ENCODE measurements at places on chromosomes 16 and 17.

- no peak for DNase-seq
These were observed 29.9 kb downstream of the PEMT start for GRCh38 chr17:17561408-17562145.

GRCh38 chr16:30985401-30986128 is 558 bp downstream of the HSD3B7 start:
- DNase-seq: peak; percentile 67

DNA sequence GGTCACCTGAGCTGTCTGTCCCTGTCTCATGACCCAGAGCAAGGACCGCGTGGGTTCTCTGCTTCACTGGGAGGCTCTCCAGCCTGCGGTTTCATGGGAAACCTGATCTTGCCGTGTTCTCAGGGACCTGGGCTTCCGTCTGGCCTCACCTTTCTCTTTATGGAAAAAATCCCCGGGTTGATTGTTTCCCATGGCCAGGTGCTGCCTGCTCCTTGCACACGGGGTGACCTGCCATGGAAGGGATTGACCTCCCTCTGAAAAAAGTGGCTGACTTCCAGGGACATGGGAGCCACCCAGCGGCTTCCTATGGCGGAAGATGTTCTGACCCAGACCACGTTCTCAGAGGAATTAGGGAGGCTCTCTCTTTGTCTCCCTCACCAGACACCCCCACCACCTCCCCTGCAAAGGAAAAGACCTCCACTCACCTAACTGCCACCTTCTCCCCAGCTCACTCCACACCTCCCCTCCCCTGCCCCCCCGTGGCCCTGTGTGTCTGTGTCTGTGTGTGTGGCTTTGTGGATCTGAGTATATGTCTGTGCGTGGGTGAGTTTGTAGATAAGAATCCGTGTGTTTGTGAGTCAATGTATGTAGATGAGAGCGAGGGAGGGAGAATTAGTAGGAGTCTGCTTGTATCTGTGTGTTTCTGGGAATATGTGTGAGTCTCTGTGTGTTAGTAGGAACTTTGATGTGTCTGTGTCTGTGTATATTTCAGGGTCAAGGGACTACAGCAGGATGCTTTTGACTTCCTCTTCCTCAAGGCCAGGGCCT is 154.6 kb downstream of the NTN1 start:
- no peak for DNase-seq

DNA sequence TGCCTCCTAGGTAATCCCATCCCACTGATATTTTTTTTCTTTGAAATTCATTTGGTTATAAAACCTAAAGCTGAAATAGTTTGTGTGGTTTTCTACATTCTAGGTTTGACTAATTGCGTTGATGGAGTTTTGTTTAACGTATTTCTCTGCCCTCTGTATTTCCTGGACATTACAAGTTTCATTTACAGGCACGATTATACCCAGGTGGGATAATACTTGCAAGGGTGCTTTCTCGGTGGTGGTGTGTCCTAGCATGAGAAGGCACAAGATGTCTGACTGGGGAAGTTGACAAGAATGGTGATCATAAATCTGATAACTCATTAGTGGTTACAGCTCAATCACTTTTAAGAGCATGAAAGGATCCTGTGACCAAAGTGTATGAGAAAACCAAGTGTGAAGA is 45.0 kb downstream of the DYNLRB2 start:
- no peak for DNase-seq

DNA sequence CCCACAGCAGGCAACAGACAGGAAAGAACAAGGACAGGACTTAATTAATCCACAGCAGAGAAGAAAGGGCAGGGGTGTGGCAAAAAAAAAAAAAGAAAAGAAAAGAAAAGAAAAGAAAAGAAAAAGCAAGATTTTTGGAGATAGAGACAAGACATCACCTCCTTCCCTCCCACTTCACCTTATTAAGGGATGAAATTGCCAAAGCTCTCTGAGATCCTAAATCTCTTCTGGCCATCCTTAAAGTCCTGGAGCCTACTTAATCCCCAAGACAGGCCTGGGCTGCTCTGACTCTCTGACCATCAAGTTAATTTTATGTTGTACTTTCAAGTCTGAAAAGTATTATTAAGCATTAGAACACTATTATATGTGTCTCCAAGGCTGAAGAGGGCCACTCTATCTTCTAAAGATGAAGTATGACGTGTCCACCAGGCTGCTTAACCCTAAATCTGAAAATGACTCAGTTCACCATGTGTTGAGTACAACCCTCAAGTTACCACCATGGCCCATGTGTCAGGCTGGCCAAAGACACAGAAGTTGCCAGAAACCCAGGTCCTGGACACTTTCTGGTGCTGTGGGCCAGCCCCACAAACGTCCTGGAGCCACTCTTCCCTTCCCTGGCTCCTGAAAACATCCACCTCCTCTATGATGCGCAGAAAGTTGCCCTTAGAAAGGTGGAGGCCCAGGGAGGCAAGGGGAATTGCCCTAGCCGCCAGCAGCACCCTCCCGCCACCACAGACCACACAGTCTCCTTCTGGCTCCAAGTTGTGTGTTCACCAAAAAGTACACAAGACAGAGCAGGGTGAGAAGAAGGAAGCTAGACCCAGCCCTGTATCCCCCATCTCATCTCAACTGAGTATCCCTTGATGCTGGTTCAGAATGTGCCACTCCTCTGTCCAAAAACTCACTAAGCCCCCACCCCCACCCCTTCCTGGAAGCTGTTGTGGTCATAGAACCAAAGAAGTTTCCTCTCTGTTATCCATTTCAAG is 2.7 kb downstream of the SOCS1 start:
- no peak for DNase-seq

GRCh38 chr16:88505405-88506082 is 52.5 kb downstream of the ZFPM1 start:
- peak; percentile 85 for DNase-seq

- no peak for DNase-seq
These were observed 1.9 kb downstream of the PHF23 start for GRCh38 chr17:7237266-7237760.

DNA sequence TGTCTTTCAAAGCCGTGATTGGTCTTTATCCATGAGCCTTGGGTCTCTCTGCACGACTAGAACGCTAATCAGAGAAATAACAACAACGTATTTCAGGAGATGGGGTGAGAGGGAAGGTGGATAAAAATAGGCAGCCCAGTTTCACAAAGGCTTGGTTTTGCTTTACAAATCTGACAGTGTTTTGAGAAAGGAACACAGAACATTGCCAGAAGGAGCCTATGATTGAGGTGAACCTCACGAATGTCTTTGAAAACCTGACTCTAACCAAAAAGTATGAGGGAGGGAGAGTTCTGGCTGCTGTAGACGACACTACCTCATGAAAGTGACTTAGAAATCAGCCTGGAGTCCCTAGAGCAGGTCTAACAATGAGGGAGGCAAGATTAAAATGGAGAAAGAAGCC is 38.0 kb upstream of the NOL11 start:
- DNase-seq: no peak

- DNase-seq: no peak
These were observed 63.0 kb downstream of the SMG6 start for GRCh38 chr17:2240541-2240940.

GRCh38 chr17:33889040-33889439 is 366.0 kb upstream of the CCL2 start:
- DNase-seq: no peak

DNA sequence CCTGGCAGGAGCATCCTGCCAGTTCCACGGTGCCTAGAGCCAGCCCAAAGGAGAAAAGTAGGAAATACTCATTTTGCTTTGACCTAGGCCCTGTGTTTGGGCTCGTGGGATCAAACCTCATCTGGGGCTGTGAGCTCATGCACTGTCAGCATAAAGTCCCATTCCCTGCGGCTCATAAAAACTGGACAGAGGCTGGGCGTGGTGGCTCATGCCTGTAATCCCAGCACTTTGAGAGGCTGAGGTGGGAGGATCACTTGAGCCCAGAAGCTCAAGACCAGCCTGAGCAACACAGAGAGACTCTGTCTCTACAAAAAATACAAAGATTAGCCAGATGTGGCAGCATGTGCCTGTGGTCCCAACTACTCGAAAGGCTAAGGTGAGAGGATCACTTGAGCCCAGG is 17.9 kb downstream of the ATP6V0D1 start:
- DNase-seq: no peak

DNA sequence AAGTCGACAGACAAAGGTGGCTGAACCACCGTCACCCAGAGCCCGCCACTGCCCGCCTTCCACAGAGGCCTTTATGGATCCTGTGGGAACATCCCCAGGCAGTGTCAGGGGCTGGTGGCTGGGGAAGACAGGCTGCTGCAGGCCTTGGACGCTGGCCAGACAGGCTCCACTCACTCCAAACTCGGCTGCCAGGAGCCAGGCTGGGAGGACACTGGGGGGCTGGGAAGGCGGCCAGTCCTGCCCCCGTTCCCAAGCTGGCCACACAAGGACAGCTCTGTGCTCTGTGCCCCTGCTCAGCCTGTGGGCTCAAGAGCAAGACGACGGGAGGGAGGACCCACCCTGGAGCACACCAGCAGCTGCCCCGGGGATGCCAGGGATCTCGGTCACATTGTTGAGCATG is 7.6 kb upstream of the LCAT start:
- no peak for DNase-seq

GRCh38 chr16:88316941-88317612 is 65.7 kb upstream of the ZNF469 start:
- DNase-seq: no peak

- no peak for DNase-seq
These were observed 408 bp downstream of the ADGRG1 start for GRCh38 chr16:57628783-57629293.

- DNase-seq: peak; percentile 97
These were observed 959 bp upstream of the ANKRD13B start for GRCh38 chr17:29591737-29592608.

GRCh38 chr17:80703142-80703478 is 158.5 kb downstream of the RPTOR start:
- no peak for DNase-seq

- peak; percentile 85 for DNase-seq
These were observed 55.4 kb upstream of the SLC25A19 start for GRCh38 chr17:75344666-75345065.

DNA sequence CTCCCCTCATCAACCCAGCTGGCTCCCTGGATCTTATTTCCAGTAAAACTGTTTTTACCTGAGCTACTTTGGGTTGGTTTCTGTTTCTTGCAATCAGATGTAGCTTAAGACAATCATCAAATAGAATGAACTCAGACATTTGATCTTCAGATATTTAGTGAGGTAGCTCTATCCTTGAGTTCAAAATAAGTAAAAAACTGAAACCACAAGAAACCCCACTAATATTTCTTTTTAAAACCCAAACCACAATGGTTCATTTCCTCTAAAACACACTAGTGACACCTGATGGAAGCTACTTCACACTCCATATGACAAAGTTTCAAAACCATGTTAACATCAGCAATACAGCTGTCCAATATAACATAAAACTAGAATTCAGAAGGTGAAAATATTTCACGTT is 37.8 kb downstream of the CACNG1 start:
- no peak for DNase-seq
